ENCODE measurements at places on chromosomes 2 and 18. TPM values are rescaled to one million over a fixed set of nuclear protein-coding genes. Genes with fewer than 3 reads are reported as not detected.

MBD5 gene
- polyA plus RNA-seq, result 29.0 TPM

POMC gene
- polyA plus RNA-seq, result 17.9 TPM

DNA sequence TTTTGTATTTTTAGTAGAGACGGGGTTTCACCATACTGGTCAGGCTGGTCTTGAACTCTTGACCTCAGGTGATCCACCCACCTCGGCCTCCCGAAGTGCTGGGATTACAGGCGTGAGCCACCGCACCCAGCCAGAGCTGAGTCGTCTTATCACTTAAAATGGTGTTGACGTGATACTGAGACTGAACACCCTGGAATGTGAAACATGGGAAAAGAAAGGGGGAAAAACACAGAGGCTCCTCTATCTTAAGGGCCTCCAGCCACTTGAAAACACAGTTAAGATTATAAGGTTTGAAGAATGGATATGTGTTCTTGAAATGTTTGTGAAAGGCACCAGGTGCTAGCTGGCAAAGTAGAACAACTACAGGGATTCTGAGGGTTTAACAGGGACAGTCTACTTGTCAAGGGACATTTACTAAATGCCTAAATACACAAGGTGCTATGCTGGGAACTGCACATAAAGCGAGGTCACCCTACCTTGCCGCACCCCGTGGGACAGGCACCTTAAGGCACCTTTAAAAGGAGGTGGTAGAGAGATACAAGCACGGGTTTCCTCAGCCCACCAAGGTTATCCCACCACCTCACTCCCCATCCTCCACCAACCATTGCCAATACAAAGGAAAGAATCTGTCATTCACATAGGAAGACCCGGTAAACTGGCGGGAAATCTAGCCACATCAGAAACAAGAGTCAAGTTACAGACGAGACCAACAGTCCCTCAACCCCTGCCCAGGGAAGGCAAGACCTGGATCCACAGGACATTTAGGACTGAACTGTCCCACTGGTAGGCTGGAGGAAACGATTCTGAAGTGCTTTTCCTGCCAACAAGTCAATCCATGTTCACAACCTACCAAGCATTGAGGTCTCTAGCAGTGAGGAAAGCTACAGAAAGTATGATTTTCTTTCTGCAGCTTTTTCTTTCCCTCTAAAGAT, 43.4 kb downstream of the STK39 start:
- no peaks in the 10 kb centered on the region for H3K36me3 ChIP-seq
- no peak overlapping the region for H3K4me3 ChIP-seq
- H3K4me1 ChIP-seq, result no peaks in the 10 kb centered on the region
- DNase-seq, result no peak
- H3K27me3 ChIP-seq, result no peaks in the 10 kb centered on the region

- DNase-seq, result no peak
- H3K4me1 ChIP-seq, result no peaks in the 10 kb centered on the region
- no peaks in the 10 kb centered on the region for H3K27me3 ChIP-seq
- no peak overlapping the region for H3K27ac ChIP-seq
- no peaks in the 10 kb centered on the region for H3K36me3 ChIP-seq
Observed at GRCh38 chr18:32612651-32613050, 142.0 kb upstream of the GAREM1 start.

DNA sequence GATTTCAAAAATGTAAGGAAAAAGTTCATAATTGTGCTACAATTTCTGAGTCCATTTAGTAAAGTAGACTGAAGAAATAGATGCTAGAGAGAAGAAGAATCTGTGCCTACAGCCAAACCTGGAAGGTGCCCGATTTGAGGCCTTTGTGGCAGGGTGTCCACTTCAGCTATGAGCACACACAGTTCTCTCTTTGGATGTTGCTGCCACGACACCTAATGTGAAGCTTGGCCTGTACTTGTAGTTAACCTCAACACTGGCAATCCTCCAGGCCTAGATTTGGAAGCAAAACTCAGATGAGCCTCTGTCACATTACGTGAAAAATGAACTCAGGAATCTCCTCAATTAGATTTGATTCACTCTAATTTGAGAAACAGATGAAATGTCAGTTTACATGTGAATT, 90.1 kb upstream of the LRP1B start:
- DNase-seq, result no peak
- no peak overlapping the region for H3K4me3 ChIP-seq
- no peaks in the 10 kb centered on the region for H3K36me3 ChIP-seq
- no peaks in the 10 kb centered on the region for H3K27me3 ChIP-seq
- no peak overlapping the region for H3K27ac ChIP-seq
- H3K4me1 ChIP-seq, result no peaks in the 10 kb centered on the region

DNA sequence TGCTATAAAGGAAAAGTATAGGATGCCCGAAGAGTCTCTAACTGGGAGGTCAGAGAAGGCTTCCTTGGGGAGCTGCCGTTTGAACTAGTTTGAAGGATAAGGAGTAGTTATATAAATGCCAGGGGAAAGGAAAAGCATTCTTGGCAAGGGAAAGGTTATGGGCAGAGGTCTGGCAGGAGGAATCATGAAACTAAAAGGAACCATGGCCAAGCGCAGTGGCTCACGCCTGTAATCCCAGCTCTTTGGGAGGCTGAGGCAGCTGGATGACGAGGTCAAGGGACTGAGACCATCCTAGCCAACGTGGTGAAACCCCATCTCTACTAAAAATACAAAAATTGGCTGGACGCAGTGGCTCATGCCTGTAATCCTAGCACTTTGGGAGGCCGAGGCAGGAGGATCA, 100.6 kb upstream of the MSH2 start:
- no peak overlapping the region for H3K27ac ChIP-seq
- H3K4me1 ChIP-seq, result peaks cover 8% of the 10 kb centered on the region
- H3K4me3 ChIP-seq, result no peak overlapping the region
- no peaks in the 10 kb centered on the region for H3K27me3 ChIP-seq
- no peaks in the 10 kb centered on the region for H3K36me3 ChIP-seq

DNA sequence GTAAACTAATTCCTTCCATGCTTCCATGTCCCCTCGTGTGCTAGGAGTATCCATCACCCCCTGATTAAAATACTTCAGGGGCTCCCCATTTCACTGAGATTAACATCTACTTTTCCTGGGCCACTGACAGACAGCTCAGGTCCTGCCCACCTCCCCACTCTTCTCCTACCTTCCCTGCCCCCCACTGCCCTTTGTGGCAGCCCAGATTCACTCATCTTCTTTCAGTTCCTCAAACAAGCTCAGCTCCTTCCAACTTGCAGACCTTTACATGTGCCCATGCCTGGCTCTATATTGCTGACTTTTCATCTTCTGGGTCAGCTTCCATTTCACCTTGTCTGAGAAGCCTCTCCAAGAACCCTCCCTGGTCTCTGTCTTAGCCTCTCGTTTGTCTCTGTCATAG, 12.0 kb downstream of the RUFY4 start:
- no peak overlapping the region for H3K4me3 ChIP-seq
- no peaks in the 10 kb centered on the region for H3K36me3 ChIP-seq
- H3K27me3 ChIP-seq, result no peaks in the 10 kb centered on the region
- no peak for DNase-seq

DNA sequence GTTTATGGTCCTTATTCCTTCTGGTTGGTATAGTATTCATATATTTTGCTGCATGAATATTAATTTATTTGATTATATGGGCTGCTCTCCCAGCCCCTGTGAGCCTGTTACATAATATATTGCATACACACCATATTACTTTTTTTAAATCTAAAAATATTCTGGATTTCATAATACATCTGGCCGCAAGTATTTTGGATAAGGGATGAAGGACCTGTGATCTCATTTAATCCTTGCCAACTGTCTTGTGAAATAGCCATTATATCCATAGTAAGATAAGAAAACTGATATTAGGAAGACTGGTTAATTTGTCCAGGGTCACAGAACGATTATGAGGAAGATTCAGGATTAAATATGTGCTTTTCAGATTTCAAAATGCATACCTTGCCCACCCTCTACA, 433.6 kb downstream of the LPIN1 start:
- no peak overlapping the region for H3K4me3 ChIP-seq
- peaks cover 14% of the 10 kb centered on the region for H3K4me1 ChIP-seq
- H3K36me3 ChIP-seq, result no peaks in the 10 kb centered on the region
- H3K27me3 ChIP-seq, result no peaks in the 10 kb centered on the region
- no peak for DNase-seq

Measured in testis (tissue), 5 donors.